Stimulated activated CD4-positive, alpha-beta T cell treated with anti-CD3 and anti-CD28 coated beads, Interleukin-1b, Interleukin-23, amount 100 ng/mL, for 4 hours (primary cell): ENCODE measurements at places on chromosomes 5 and 9.

DNA sequence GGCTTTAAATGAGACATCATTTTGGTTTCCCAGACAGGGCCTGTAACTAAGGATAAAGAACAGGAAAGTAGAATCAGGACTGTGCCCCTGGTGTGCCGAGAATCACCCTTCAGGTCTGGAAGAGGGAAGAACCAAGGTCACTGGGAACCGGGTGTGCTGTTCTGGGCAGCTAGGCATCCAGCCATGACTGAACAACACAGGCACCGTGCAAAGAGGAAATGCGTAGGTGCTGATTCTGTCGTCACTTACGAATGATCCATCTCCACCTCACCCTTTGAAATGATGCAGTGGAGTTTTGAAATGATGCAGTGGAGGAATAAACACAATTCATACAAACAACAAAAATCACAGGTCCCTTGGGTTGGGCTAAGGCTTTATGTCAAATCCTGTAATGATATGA lies 64.4 kb downstream of the MAP1B start:
- DNase-seq: no peak

DNA sequence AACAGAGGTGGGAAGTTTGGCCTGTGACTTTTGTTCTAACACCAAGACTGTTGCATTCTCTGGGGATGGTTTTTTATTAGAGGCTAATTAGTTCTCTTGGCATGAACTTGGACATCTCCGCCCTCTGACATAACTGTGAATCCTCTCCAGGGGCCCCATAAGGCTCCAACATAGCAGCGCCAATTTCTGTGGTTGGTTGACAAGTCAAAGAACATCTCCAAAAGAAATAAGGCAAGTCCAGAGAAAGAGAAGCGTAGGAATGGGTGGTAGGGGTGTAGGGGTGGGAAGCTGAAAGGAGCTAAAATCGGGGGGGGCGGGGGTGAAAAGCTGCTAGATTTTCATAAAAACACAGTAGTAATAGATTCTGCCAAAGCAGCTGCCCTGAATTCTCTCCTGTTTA lies 81.0 kb upstream of the DAB2 start:
- DNase-seq: no peak

DNA sequence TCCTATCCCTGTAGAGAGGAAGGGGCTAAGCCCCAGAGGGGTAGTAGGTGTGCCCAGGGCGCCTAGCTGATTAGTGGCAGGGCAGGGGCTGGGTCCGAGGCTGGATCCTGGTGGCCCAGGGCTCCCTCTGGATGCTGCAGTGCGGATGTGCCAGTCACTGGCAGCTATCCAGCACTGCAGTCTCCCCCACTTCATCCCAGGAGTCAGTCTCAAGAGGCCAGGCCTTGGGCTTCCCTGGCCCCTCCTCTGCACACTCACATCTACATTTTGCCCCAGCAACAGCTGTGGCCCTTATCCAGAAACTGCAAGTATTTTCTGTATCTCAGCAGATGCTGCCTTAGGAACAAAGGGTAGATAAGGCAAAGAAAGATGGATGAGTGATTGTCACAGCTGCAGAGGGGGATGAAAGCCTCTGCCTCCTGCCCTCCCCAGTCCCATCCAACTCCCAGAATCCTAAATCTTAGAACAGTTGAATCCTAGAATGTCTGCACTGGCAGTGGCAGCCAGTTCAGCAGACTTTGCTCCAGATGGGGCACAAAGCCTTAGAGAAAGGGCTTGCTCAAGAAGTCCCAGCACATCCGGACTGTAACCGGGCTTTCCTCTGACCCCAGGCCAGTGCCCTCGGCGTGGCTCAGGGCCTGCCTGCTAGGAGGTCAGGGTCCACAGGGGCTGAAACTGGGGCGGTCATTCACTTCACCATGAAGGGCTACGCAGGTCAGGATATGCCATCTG lies 1.6 kb downstream of the ANXA6 start:
- DNase-seq: no peak

DNA sequence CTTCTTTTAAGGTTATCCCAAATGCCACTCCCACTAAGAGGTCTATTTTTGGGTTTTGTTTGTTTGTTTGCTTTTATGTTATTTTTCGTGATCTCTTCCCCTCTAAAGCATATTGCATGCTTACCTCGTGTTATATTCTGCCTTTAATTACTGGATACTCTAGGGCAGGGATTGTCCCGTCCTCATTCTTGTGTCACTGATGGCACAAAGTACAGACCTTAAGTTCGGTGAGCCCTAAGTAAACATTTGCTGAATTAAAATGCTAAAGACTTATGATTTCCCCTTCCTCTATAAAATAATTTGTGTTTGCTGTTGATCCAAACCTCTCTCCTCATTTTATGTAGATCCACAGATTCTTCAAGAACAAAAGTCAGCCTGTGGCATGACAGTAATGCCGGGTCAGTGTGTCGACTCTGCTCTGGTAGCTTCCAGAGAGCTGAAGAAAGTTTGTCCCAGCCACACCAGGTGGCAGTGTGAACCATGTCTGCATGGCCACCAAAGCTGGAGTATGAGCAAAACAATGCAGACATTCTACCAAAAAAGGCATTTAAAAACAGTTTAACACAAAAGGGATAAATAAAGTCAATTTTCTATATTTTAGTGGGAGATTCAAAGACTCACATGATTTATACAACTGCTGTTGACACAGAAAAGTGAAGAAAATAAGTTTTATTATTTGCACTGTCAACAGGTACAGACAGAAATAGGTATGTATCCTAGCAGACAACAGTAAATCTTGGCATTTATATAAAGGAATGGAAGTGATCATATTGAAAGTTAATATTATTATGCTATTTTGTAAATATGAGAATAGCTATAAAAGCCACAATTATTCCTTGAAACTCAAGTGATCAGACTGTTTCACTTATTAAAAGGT lies 17.9 kb upstream of the POC5 start:
- no peak for DNase-seq

DNA sequence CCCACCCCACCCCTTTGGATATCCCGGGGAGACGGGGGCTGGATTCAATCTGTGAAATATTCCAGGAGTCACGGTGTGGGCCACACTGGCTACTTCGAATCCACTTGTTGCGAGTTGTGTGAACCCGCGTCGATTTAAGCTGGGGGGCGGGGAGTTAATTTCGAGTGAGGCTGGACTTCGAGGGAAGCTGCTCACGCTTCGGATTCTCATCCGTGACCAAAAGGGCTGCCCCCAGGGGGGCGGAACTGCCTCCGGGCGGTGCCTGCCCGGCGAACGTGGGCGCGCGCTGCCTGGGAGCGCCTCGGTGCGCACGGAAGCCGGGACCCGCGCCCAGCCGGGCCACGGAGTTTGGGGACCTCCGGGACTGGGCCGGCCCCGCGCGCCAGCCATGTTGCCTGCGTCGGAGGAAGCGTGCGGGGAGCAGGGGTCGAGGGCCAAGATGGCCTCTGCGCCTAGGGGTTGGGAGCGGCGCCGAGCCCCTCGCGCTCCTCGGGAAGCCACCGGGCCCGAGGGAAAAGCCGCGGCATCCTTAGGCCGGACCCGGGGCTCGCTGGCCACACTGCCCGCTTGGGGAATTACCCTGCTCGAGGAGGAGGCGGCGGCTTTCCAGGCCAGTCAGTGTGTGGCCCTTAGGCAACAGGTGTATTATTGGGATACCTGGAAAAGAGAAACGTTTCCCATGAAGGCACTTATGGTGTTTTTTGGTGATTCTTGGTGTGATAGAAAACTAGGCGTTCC lies 975 bp downstream of the OCLN start:
- DNase-seq: no peak

DNA sequence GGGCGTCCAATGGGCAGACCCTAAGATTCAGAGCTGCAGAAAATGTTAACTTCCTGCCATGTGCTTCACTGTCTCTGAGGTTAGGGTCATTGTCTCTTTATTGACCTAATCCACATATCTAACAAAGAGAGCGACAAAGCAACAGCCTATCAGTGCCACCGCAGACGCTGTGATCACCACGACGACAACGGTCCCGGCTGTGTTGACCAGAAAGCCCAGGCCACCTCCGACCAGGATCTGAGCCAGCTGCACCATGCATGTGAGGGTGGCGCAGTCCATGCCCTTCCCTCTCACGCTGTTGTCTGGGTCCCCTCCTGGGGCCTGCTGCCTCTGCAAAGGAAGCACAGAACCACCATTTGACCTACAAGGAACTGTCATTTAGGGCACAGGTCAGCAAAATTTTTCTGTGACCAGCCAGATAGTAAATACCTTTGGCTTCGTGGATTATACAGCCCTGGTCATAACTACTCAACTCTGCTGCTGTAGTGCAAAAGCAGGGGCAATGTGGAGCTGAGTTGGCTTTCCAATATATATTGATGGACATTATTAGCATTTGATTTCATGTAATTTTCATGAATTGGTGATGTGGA lies 8.5 kb downstream of the RXFP3 start:
- no peak for DNase-seq

- DNase-seq: peak; percentile 46
Observed at GRCh38 chr9:93183663-93184431, at the start of gene WNK2. TSS of gene WNK2 (plus strand) at chr9:93184139. CDS start at chr9:93184930, 791 bp downstream.

- DNase-seq: no peak
Observed at GRCh38 chr5:137995077-137995748, 37.7 kb downstream of the FAM13B start.

DNA sequence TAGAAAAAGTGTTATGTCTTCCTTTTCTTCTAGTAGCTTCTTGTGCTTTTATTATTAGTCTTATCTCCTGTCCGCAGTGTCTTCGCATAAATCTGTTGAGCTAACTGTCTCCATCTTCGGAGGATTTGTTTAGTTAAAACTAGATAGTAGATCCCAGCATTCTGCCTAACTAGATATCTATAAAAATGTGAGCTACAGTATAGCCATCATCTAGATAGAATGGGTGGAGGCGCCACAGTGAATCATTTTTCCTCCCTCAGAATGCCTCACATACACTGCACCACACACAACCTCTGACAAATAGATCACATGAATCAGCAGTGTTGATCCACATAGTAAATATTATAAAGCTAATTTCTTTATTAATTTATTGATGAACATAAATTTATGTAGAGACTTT lies 220.3 kb upstream of the GAS1 start:
- DNase-seq: no peak

GRCh38 chr5:106113922-106114321 lies 1556.8 kb downstream of the EFNA5 start:
- no peak for DNase-seq

DNA sequence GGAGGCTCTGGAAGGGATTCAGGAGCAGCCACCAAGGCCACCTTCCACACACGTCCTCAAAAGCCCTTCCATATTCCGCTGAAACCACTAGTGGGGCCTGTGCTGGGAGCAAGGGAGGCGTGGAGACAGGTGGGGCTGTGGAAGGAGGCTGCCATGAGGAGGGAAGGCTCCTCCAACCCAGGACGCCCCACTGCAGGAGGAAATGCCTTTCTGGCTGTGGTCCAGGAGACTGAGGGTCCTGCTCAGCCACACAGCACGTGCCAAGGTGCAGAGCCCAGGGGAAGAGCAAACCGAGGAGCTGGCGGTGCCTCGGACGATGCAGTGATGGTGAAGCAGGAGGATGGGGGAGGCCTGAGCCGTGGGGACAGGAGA lies 49.5 kb downstream of the ADAMTS2 start:
- no peak for DNase-seq

- no peak for DNase-seq
Observed at GRCh38 chr9:135544981-135545635, 818 bp upstream of the OBP2A start.

GRCh38 chr5:102283102-102283797 lies 12.8 kb downstream of the SLCO4C1 start:
- no peak for DNase-seq

- DNase-seq: no peak
Observed at GRCh38 chr9:118318770-118319431, 614.7 kb downstream of the TLR4 start.

DNA sequence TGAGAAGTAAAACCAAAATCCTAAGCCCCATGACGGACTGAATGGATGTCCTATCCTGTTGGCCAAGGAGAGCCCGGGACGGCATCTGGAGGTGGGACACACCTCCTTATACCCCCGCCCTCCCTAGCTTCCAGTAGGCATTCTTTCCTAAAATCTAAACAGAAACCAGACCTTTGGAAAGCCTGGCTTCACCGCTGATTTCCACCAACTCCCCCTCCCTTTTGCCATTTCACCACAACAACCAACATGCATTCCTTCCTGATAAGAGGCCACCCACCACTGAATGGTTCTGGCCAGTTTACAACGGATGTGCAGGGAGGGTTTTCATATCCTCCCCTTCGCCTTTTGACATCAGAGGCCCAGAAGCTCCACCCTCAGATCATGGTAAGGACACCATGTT lies 9.2 kb upstream of the RARS1 start:
- DNase-seq: no peak

DNA sequence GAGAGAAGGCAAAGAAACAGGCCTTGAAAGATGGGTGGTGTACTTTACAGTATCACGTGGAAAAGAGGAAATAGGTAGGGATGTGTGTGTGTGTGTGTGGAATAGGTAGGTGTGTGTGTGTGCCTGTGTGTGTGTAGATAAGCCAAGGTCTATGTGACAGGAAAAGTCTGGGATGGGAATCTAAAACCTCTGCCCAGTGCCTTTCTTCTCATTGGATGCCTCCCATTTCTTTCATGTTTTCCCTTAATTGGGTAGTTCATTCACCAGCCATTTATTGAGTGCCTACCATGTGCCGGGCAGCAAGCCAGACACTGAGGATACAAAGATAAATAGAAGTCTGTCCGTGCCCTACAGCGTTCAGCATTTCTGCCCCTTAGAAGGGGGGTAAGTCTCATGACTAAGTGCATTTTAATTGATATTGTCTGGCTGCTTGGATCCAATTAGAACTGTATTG lies 1.0 kb downstream of the URM1 start:
- DNase-seq: no peak

- DNase-seq: no peak
Observed at GRCh38 chr5:138725153-138725817, 27.9 kb upstream of the CTNNA1 start.

DNA sequence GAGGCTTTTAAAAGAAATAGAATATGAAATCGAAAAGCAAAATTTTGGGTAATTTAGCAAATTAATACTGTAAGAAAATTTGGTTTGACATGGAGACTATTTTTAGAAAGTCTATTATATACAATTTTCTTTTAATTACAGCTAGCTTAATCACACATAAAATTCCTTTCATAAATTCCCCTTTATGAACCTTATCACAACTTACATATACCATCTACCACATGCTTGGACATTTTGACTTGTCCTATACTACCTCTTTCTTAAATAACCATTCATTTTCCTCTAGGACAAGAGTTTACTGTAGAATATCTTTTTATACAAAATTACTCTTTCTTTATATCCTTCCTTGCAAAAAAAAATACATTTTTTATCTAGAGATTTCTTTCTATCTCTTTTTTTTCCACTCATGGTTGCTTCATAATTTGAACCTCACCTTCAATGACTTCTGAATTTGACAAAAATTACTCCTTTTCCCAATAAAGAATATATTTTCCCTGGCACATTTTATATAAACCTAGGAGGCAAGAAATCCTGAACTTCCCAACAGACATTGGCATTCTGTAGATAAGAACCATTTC lies 34.0 kb upstream of the SYK start:
- DNase-seq: no peak

GRCh38 chr5:95838556-95838955 lies 16.0 kb upstream of the GLRX start:
- no peak for DNase-seq

- no peak for DNase-seq
Observed at GRCh38 chr5:88691230-88691582, 191.8 kb downstream of the MEF2C start.

- DNase-seq: peak; percentile 1
Observed at GRCh38 chr5:103224118-103224893, 34.3 kb upstream of the MACIR start.

GRCh38 chr5:125198270-125198974 lies 452.0 kb upstream of the ZNF608 start:
- DNase-seq: no peak
